ENCODE measurements at places on chromosomes 7 and 10. TPM values are rescaled to one million over a fixed set of nuclear protein-coding genes. Genes with fewer than 3 reads are reported as not detected.

Gene OSBPL3
- 8.5 TPM for total RNA-seq

Gene GHRHR
- not detected for total RNA-seq

Gene H2AZ2
- 110 TPM for total RNA-seq

Gene CRTAC1
- 4.7 TPM for total RNA-seq

Gene STOX1
- 8.8 TPM for total RNA-seq

Gene AOC1
- not detected for total RNA-seq

Gene FAM25C
- not detected for total RNA-seq

Gene FOXI2
- 0.16 TPM for total RNA-seq

Gene SAMD9
- total RNA-seq = 9.2 TPM

Gene ZNF239
- total RNA-seq = 2.7 TPM

Gene GRM3
- not detected for total RNA-seq

Gene VWA2
- 8.0 TPM for total RNA-seq

Gene OR13A1
- total RNA-seq = not detected

Gene NUPR2
- not detected for total RNA-seq

Gene OR2A12
- not detected for total RNA-seq

Gene C7orf57
- total RNA-seq = not detected

Gene GPER1
- total RNA-seq = 3.2 TPM

Gene UPK3BL1
- total RNA-seq = 22.0 TPM

Gene LRRC18
- not detected for total RNA-seq

Gene NRCAM
- total RNA-seq = 62.4 TPM

Gene PRXL2A
- 88.4 TPM for total RNA-seq

Gene CRHR2
- 0.15 TPM for total RNA-seq

Gene FZD8
- total RNA-seq = 9.5 TPM

Gene TRIM73
- 4.8 TPM for total RNA-seq

Gene ELN
- 31.8 TPM for total RNA-seq

Gene SPAG6
- total RNA-seq = not detected

Gene ZP3
- 2.0 TPM for total RNA-seq

Gene TRPV5
- total RNA-seq = 1.3 TPM

Gene LRCH4
- 89.1 TPM for total RNA-seq

Gene RBM33
- total RNA-seq = 34.9 TPM

Gene HIPK2
- total RNA-seq = 26.4 TPM

Gene LIMK1
- 18.1 TPM for total RNA-seq

Gene BICC1
- 26.2 TPM for total RNA-seq

Gene KIF20B
- total RNA-seq = 3.3 TPM

Gene NCOA4
- 121 TPM for total RNA-seq
